ENCODE measurements at places on chromosomes 2 and 18. TPM values are rescaled to one million over a fixed set of nuclear protein-coding genes. Genes with fewer than 3 reads are reported as not detected.

Gene RAPGEF4
- total RNA-seq: 6.2 TPM

Gene CCDC74A
- 2.1 TPM for total RNA-seq

Gene ACTR3
- 319 TPM for total RNA-seq

Gene ANKRD62
- total RNA-seq: not detected

Gene ZDBF2
- total RNA-seq: 9.3 TPM

Gene LIMS2
- 22.1 TPM for total RNA-seq

Gene CXCR4
- 76.6 TPM for total RNA-seq

Gene KCNS3
- 0.81 TPM for total RNA-seq

Gene ALPG
- not detected for total RNA-seq
